ENCODE measurements at places on chromosomes 5 and 9.

GRCh38 chr5:136605638-136606037, 240.3 kb upstream of the TRPC7 start:
- no peak for DNase-seq

- no peak for DNase-seq
Observed at GRCh38 chr5:122089096-122090013, 11.3 kb upstream of the LOX start.

DNA sequence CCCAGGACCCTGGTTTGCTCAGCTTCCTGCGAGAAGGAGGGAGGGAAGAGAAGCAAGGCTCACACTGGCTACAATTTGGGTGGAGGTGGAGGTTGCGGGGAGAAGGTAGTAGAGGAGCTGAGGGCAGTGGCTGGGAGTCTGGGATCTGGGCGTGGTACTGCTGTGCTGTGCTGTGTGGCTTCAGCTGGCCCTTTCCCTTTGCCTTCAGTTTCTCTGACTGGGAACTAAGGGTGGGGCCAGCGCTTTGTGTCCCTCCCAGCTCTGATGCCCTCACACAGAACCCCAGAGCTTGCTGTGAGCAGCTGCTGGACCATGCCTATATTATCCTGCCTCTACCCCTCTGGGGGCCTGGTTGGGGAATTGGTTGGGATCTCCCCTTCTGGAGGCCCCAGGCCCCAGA, 60.9 kb downstream of the RGS3 start:
- no peak for DNase-seq

- no peak for DNase-seq
Observed at GRCh38 chr5:5650242-5650641, 227.8 kb downstream of the ICE1 start.

GRCh38 chr9:1005043-1005667, 28.7 kb downstream of the DMRT3 start:
- DNase-seq: no peak

DNA sequence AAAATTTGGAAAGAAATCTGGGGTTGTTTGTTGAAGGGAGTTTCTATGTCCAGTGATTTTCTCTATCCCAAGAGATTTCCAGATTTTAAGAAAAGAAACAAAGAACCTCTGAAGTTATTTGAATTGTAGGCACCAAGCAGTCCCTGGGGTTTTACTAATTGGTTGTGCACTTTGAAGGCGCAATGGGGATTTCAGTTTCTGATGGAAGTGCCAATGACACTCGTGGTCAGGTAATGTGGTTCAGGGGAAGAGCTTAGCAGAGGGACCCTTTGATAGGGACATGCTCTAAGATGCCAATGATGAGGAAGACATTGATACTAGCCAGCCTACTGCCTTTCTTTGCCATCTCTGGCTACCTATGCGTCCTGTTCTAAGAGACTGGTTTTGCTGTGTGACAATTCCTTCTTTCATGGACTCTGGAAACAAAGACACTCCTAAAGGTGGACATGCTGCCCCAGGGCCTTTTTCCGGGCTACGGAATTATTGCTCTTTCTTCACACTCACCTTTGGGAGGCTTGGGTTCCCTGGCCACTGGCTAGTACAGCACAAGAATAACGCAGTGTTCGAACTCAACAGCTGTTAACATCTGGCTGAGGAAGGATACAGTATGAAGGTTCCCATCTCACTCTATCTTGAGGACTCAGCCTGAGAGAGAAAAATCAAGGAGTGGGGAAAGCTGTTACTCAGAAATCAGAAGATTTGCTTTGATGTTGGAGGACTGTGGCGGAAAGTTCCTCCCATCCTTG, 6.9 kb upstream of the TRAF1 start:
- DNase-seq: no peak

- no peak for DNase-seq
Observed at GRCh38 chr5:14756478-14756877, 92.0 kb downstream of the OTULIN start.

DNA sequence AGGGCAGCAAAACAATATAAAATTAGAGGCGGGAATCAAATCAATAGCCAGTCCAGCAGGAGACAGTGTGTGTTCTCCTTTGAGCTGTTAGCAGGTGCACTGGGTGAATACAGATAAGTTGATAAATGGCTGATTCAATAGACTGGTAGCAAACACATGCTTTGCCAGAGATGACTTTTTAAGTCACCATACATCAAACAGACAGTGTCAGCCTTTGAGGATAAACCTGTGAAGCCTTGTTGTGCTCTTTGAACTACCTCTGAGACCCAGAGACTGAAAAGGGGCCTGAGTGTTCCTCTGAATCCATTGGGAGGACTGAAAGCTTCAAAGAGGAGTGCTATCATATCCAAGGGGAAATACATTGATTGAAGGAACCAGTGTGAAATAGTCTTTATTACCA, 301.9 kb downstream of the RASEF start:
- DNase-seq: no peak

GRCh38 chr9:111833941-111834340, 39.2 kb upstream of the SHOC1 start:
- no peak for DNase-seq

DNA sequence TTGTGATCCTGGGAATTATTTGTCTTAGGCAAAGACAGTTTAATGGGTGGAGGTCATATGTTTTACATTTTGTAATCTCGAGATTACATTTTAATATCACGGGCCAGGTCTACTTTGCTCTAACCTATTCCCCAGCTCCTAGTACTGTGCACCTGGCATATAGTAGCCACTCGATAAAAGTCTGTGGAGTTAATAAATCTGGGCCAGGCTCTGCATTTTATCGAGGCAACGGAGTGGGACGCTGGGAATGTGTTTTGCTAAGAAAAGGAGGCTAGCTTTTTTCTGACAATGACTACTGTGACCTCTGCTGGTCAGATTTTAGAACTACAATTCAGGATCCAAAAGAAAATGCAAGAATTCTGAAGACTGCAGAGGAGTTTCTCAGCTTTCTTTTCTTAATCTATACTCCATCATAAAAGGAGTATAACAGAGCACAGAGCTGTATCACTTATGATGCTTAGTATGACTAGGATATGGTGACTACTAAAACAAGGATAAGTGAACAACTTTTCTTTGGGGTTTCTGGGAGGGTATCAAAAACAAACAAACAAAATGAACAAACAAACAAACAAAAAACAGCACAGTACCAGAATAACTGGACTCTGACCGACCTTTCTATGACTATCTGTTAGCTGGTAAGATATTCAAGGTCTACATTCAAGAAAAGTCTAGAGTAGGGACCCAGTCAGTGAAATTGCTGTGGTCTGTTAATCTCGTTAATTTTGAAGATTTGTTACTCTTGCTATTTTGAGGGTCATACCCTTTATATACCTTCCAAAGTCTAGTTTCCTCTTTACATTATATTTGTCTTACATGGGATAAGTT, 46.1 kb upstream of the CER1 start:
- DNase-seq: no peak

- DNase-seq: no peak
Observed at GRCh38 chr9:105046907-105047741, 119.2 kb upstream of the ABCA1 start.

- no peak for DNase-seq
Observed at GRCh38 chr5:132850066-132850465, 16.2 kb downstream of the GDF9 start.

- DNase-seq: no peak
Observed at GRCh38 chr9:73143711-73144328, 7.8 kb upstream of the ANXA1 start.

DNA sequence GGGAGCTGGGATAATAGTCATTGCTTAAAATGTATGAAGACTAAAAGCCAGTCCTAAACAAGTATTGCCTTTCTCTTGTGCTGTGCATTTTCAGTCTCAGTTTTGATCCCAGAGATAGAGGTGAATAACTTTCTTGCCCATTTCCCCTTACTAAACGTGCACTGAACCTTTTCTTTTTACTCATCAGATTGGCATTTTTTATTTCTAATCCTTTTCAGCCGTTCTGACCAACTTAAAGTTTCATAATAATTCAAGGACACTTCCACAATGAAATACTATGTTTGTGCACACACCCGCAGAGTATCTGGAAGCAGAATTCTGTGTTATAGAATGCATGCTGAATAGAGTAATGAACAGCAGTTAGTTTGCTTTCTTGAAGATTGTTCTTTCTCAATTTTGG, 343.6 kb downstream of the LRRC70 start:
- no peak for DNase-seq

DNA sequence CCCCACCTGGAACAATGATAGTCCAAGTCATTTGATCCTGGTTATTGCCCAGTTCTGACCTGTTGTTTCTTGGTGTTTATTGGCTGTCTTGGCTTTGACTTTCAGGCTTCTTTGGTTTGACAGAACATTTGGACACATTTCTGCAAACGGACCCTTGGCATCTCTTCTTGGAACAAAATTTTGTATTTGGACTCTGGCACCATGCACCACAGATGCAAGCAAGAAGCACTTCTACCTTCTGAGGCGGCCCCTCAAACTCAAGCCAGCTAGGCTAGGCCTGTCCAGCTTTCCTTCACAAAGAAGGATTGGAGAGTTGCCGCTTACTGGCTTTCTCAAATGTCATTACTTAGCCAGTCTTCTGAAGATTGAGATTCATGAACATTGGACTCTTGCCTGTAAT, 23.1 kb upstream of the FGF10 start:
- no peak for DNase-seq

- DNase-seq: no peak
Observed at GRCh38 chr9:108444400-108445358, 411.1 kb downstream of the ACTL7B start.

GRCh38 chr5:11504065-11504885, 400.0 kb downstream of the CTNND2 start:
- no peak for DNase-seq

GRCh38 chr5:36724467-36725332, 118.3 kb downstream of the SLC1A3 start:
- no peak for DNase-seq

DNA sequence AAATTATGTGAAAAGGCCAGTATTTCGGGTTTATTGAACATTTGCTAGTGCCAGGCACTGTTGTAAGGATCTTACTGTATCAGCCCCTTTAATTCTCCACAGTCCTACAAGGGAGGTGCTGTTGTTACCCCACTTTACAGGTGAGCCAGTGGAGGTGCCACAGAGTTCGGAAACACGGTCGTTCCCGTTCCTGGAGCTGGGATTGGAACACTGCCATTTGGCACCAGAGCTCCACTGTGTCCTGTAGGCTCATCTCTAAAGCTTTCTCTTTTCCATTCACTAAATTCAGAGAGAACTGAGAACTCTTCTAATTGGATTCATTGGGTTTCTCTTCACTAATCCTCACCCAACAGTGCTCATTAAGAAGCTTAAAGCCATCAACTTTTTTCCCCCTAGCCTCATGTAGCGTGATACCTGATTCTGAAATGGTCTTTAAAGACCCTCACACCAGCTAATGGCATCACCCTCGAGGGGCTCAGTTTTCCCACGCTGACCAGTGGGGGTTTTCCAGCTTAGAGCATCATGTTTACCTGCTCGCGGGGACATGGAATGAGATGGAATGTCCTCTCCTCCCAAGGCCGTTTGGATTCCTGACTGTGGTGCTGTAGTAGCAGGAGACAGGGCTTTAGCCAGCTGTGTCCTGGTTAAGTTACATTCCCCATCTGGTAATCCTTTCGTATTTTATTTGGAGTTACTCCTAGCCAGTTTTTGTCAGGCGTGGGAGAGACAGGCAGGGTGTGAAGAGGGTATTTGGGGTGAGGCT, 5.8 kb downstream of the ERGIC1 start:
- no peak for DNase-seq

DNA sequence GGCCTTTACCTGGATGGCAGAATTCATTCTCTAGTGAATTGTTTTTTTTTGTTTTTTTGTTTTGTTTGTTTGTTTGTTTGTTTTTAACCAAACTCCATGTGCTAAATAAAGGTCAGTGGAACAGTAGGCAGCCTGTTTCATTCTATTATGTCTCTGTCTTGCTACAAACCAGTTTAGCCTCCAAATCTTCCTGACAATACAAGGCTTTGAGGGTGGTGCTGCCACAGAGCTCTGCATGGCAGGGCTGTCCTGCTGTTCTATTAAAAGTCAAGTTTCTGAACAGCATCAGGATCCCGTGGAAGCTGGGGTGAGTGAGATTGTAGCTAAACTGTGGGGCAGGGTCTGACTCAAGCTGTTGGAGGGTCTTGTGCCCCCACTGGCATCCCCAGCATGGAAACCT, 144.1 kb upstream of the MAST4 start:
- no peak for DNase-seq

DNA sequence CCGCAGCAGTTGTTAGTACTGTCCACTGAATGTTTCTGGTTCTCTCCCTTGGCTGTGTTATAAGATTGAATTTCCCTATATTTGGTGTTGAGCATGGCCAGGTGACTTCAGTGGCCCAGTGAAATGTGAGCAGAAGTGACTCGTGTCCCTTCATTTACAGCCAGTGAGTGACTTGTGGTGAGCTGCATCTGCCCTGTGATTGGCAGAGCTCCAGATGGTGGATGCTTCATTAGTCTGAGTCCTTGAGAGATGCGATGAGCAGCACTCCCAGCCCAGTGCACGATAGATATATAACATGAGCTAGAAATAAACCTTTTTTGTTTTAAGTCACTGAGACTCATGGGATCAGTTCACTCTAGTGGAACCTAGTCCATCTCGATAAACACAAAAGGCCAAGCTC, 19.3 kb downstream of the PCSK5 start:
- no peak for DNase-seq

- DNase-seq: no peak
Observed at GRCh38 chr9:112487799-112488340, 1.2 kb downstream of the KIAA1958 start.

GRCh38 chr9:134010310-134011173, 14.7 kb upstream of the BRD3OS start:
- no peak for DNase-seq

GRCh38 chr5:14220642-14221041, 77.5 kb downstream of the TRIO start:
- no peak for DNase-seq

DNA sequence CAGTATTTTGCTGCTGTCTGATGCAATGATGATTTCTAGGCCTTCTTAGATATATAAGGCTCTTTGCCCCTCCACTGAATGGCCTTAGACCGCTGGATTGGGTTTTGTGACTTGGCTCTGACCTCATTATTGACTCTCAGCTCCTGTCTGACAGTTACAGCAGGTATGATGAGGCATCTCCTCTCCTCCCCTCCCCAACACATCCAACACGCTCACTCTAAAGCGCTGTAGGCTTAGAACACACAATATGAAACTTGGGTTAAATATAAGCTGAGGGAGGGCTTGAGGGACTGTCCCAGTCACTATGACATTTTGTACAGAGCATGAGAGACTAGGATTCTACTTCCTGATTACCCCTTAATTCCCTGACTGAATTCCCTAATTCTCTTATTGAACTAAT, 18.8 kb upstream of the CER1 start:
- no peak for DNase-seq

GRCh38 chr5:178068293-178068692, 45.0 kb upstream of the N4BP3 start:
- no peak for DNase-seq

- no peak for DNase-seq
Observed at GRCh38 chr5:14216372-14216771, 73.2 kb downstream of the TRIO start.

GRCh38 chr9:20570756-20571155, 51.5 kb downstream of the MLLT3 start:
- DNase-seq: no peak

- DNase-seq: no peak
Observed at GRCh38 chr9:100595391-100596199, 17.7 kb downstream of the CAVIN4 start.

GRCh38 chr5:151605559-151605958, 14.4 kb upstream of the FAT2 start:
- no peak for DNase-seq

- DNase-seq: no peak
Observed at GRCh38 chr9:106934442-106935238, 71.7 kb downstream of the ZNF462 start.

GRCh38 chr5:135437796-135438560, 9.2 kb downstream of the DCANP1 start:
- DNase-seq: no peak
